ENCODE measurements at places on chromosomes 1 and 21.

GRCh38 chr1:173562813-173563212 is 40.1 kb downstream of the SLC9C2 start:
- DNase-seq = no peak

- no peak for DNase-seq
These were observed 19.7 kb upstream of the SMIM12 start for GRCh38 chr1:34879230-34879629.

- DNase-seq = no peak
These were observed at the start of gene SLFNL1 for GRCh38 chr1:41021526-41022308. Gene SLFNL1 (minus strand): TSS chr1:41021725. CDS start chr1:41020660, 1,065 bp downstream.

- no peak for DNase-seq
These were observed 99.4 kb upstream of the SPATA6 start for GRCh38 chr1:48571303-48571987.

GRCh38 chr21:45534636-45535331 is 7.5 kb downstream of the SLC19A1 start:
- DNase-seq = no peak

- DNase-seq = no peak
These were observed 25.1 kb downstream of the C1orf116 start for GRCh38 chr1:207007352-207008033.

- DNase-seq = peak; percentile 80
These were observed 96.4 kb downstream of the SSBP3 start for GRCh38 chr1:54309631-54310366.

GRCh38 chr1:200306944-200307754 is 102.7 kb downstream of the ZNF281 start:
- no peak for DNase-seq

- no peak for DNase-seq
These were observed 139.1 kb downstream of the TNR start for GRCh38 chr1:175604039-175604941.

DNA sequence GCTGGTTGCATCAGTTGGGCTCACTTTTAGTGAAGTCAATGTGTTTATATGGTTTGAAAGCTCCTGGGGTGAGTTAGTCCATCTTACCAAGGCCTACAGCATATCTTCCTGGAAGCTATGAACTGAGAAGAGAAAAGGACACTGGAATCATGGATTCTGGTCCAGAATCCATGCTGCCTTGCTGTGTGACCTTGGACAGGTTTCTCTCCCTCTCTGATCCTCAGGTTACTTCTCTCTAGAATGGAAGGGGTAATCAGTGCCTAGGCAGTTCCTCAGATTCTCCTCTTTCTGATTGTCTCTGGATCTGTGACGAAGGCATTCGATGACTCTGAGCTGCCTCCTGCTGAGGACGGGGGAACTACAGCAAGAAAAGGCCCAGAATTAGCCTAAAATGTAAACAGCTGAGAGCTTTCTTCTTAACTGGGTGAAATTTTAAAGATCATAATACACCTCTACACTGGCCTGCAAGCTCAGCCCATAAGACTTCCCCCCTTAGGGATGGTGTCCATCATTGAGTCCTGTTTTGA is 425.0 kb upstream of the VAMP3 start:
- no peak for DNase-seq

DNA sequence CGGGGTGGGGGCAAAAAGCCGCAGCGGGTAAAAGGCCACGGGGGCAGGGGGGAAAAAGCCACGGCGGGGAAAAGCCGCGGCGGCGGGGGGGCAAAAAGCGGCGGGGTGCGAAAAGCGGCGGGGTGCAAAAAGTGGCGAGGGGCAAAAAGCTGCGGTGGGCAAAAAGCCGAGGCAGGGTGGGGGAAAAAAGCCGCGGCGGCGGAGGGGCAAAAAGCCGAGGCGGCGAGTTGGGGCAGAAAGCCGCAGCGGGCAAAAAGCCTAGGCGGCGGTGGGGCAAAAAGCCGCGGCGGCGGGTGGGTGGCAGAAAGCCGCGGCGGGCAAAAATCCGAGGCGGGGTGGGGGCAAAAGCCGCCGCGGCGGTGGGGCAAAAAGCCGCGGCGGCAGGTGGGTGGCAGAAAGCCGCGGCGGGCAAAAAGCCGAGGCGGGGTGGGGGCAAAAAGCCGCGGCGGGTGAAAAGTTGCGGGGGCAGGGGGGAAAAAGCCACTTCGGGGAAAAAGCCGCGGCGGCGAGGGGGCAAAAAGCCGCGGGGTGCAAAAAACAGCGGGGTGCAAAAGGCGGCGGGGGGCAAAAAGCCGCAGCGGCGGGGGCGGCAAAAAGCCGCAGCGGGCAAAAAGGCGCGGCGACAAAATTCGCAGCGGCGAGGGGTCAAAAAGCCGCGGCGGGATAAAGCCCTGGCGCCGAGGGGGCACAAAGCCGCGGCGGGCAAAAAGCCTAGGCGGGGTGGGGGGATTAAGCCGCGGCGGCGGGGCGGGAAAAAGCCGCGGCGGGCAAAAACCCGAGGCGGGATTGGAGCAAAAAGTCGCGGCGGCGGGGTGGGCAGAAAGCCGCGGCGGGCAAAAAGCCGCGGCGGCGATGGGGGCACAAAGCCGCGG is 3901.2 kb downstream of the SRGAP2C start:
- DNase-seq = peak; percentile 0

GRCh38 chr1:81702903-81703302 is 97.8 kb upstream of the ADGRL2 start:
- DNase-seq = no peak

DNA sequence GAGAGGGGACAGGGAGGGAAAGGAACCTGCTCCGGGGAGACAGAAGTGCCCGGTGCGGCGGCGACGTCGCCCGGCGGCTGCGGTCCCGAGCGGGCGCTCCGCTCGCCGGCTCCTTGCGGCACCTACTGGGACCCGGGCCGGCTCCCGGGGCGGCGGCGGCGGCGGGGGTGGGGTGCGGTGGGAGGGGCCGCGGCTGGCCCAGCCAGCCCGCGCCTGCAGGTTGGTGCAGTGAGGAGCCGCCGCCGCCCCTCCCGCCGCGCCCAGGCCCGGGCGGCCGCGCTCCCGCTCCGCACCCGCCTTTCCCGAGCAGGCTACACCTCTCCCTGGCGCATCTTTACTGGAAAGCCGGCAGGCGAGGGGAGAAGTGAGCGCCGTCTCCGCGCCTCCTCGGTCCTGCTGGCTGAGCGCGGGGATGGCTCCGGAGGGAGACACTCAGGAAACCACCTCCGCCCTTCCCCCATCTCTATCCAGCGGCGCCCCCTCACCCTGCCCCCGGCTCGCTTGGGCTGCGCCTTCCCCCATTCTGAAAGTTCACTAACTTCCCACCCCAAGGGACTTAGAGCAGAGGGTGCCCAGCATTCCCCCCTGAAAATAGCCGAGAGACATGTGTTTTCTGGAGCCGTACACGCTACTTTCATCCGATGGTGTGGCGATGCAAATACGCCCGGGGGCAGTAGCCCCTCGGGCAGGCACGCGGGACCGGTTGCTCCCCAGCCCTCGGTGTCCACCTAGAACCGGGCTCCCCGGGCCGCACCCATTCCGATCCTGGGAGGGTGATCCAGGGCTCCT is at the start of gene PLD5:
Gene PLD5, minus strand, starts transcription at position 127 of the 789 bp plus-strand sequence.
- DNase-seq = no peak

- no peak for DNase-seq
These were observed 403.2 kb upstream of the B3GALT2 start for GRCh38 chr1:193589597-193590040.

DNA sequence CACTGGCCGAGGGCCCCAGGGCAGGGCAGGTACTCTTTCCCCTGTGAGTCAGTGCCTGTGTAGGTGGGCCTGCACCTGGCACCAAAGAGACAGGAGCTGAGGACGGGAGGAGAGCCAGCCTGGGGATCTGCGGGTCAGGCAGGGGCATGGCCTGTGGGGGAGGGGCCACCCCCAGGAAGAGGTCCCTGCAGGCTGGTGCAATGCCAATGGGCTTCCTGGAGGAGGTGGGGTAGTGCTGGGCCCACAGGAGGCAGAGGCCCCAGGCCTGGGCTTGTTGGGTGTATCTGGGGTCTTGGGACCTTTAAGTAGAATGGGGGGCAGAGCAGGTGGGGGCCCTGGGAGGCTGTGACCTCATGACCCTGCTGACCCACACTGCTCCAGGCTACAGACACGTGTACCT is 23.2 kb downstream of the PLCH2 start:
- DNase-seq = no peak

- no peak for DNase-seq
These were observed 1.2 kb downstream of the TRABD2B start for GRCh38 chr1:47996060-47996405.

- DNase-seq = no peak
These were observed 109.0 kb downstream of the UBE2U start for GRCh38 chr1:64312431-64312830.

DNA sequence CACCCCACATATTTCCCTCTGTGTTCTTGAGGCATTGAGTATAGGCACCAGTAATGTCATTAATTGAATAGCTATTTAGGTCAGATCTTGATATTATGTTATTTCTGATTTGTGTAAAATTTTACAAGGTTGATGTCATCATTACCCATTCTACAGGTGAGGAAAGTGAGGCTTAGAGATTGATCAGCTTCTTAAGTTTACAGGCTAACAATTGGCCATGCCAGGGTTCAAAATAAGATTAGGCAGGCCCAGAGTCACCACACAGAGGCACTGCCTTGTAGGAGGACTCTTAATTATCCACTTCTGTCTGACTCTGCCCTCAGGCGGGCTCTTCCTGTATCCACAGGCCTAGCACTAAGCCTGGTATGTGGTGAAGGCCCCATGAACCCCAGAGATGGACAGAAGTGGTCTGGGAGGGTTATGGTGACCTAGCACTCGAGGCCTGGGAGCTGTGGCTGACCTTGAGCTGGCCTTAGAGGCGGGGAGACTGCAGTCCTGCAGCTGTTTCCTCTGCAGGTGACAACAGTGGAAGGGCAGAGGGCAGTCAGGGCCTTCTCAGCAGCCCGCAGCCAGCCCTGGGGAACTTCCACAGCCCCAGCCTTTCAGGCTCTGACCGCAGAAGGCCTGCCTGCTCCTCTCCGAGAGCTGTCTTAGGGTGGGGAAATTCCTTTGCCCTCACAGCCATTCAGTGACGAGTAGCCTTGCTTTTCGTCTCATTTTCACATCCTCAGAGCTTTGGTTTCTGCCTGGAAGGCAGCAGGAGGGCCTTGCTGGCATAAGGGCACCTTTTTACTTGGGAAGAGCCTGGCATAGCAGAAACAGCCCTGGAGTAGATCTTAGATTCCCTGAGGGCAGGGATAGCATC is 12.2 kb downstream of the ZDHHC18 start:
- DNase-seq = no peak

DNA sequence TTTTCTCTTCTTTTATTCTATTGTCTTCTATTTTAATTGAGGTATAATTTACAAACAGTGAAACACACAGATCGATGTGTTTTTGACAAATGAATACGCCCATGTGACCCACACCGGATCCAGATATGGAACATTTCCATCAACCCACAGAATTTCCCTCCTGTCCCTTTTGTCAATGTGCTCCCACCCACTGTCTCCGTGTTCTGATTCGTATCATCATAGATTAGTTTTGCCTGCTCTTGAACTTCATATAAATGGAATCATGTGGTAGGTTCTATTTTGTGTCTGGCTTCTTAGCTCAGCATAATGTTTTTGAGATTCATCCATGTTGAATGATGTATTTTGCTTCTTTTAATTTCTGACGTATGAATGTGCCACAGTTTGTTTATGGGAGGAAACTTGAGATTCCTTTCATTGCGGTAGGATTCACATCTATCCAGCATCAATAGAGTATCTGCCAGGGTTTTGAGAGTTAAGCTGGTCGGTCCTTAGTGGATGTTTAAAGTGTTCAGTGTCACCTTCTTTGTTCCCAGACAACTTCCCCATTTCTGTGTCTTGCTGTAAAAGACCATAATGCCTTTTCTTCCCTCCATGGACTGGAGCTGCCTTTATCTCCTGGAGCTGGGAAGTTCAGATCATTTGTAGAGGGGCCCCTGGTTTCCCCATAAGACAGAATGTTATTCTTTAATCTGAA is 14.7 kb downstream of the NAV1 start:
- DNase-seq = no peak

DNA sequence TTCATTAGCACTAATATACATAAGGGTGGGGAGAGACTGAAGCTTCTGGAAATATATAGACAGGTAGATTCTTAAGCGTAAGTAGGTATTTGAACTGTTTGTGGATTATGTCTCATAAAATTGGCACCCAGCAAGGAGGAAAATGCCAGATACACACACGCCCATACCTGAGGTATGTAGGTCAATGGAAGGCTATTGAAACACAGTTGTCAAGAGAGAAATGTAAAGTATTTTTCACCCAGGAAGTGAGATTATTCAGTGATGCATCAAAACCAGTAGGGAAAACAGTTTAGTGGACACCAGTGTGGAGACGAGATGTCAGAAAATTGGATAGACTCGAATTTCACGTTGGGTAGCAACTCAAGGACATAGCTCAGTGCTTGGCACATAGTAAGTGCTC is 4.7 kb upstream of the RSPH1 start:
- no peak for DNase-seq

- no peak for DNase-seq
These were observed 179.0 kb upstream of the TNR start for GRCh38 chr1:175922254-175922881.

DNA sequence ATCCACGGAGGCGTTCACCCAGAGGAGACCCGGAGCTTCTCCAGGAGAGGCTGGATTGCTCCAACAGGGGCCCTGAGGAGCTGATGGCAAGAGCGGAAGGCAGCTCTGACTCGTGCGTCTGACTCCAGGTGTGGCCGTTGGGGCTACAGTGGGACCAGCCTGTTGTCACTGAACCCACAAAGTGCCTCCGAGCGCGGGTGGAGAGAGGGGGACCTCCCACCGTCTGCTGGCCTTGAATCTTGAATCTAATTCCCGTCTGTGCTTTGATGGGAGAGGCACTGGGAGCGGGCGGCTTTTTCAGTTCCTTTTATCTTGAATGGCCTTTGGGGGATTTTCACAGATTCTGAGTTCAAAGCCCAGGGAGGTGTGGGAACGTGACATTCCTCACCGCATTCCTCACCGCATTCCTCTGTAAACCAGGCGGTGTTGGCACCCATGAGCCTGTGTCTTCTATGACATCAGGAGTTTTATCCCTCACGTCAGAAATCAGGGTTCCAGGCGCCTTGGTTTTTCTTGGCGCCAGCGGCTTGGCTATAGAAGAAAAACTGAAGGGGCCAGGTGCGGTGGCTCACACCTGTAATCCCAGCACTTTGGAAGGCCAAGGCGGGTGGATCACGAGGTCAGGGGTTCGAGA is 39.2 kb upstream of the COL18A1 start:
- DNase-seq = no peak

DNA sequence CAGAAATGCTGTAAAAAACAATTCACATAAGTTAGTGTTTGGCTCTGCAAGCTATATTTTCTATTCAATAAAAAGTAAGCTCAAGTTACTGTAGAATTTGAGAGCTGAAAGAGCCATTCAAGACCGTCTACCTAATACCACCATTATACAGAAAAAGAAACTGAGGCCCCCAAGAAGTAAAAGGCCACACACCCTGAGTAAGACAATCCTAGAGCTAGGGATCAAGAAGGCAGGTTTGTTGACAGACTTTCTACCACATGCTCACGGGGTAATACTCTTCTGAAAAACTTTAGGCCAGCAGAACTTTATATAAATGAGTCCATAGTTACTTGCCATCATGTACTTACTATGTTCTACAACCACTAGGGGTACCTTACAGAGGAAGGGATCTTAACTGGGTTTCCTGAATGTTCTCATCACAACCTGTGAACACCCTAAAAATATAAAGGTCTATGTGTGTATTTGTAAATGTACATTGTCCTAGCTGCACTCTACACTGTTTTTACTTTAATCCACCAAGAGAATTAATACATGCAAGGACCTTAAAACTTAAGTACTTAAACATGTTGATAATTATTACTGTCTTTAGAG is 2.7 kb downstream of the PSMG1 start:
- DNase-seq = no peak

Measured in anterior cingulate cortex (tissue), 58 donors.